Posterior cingulate gyrus (tissue), 11 donors: ENCODE measurements at places on chromosomes 4 and X.
A peak's percentile ranks its signal among the peaks of the same experiment; 100 is the strongest.

GRCh38 chrX:397575-397974 is 10.9 kb upstream of the PPP2R3B start:
- no peak for DNase-seq

GRCh38 chrX:38028300-38028699 is 21.9 kb downstream of the SYTL5 start:
- no peak for DNase-seq

DNA sequence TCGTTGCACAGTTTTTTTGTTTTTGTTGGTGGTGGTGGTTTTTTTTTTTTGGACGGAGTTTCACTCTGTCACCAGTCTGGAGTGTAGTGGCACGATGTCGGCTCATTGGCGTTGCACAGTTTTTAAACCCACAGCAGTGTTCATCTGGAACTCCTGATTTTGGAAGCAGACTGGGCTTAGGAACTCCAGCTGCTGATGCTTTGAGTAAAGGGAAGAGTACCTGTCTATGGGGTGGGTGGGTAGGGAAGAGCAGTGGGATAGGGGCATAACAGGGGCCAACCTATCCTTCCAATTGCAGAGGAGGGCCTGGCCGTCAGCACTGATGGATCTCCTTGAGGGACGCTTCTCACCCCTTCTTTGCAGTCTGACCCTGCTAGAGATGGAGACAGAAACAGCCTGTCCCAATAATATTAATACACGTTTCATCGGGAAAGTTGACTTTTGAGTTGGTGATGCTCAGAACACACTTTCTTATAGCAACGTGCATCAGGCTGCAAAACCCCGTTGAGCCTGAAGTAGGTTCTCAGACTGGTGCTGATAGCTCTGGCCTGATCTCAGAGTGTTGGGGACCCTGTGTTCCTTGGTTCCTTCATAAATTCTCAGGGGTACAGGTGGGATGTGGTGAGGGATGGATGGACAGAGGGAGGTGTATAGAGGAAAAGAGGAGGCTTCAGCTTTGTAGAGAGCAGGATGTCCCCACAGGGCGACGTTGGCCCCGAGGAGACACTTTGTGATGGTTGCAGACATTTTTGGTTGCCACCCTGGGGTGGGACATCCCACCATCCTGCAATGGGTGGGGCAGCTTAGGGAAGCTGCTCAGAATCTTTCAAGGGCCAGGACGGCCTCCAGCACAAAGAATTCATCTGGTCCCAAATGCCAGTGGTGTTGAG is 2.3 kb downstream of the CD99 start:
- DNase-seq, result no peak

GRCh38 chrX:120732461-120732860 is 102.6 kb upstream of the C1GALT1C1 start:
- DNase-seq, result no peak

GRCh38 chr4:8194306-8195242 is 4.5 kb upstream of the SH3TC1 start:
- DNase-seq, result no peak

GRCh38 chr4:88211473-88212252 is 53.2 kb upstream of the ABCG2 start:
- DNase-seq, result no peak

DNA sequence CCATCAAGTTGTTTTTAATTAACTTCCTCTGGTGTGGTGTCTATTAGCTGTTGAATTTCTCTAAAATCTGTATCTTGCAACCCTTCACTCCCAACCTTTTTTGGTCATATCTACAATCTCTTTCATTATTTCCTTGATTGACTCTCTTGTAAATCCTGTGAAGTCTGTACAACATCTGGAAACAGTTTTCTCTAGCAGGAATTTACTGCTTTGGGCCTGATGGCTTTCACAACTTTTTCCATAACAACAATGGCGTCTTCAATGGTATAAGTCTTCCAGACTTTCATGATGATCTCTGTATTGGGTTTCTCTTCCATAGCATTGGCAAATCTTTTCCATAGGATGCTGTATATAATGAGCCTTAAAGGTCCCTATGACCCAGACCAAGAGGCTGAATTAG is 49.0 kb downstream of the TBC1D19 start:
- no peak for DNase-seq

DNA sequence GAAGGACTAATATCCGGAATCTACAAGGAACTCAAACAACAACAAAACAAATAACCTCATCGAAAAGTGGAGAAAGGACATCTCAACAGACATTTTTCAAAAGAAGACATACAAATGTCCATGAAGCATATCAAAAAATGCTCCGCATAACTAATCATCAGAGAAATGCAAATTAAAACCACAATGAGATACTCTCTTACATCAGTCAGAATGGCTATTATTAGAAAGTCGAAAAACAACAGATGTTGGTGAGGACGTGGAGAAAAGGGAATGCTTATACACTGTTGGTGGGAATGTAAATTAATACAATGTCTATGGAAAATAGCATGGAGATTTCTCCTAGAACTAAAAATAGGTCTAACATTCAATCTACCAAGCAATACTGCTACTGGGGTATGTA is 51.1 kb upstream of the MYOZ2 start:
- no peak for DNase-seq

DNA sequence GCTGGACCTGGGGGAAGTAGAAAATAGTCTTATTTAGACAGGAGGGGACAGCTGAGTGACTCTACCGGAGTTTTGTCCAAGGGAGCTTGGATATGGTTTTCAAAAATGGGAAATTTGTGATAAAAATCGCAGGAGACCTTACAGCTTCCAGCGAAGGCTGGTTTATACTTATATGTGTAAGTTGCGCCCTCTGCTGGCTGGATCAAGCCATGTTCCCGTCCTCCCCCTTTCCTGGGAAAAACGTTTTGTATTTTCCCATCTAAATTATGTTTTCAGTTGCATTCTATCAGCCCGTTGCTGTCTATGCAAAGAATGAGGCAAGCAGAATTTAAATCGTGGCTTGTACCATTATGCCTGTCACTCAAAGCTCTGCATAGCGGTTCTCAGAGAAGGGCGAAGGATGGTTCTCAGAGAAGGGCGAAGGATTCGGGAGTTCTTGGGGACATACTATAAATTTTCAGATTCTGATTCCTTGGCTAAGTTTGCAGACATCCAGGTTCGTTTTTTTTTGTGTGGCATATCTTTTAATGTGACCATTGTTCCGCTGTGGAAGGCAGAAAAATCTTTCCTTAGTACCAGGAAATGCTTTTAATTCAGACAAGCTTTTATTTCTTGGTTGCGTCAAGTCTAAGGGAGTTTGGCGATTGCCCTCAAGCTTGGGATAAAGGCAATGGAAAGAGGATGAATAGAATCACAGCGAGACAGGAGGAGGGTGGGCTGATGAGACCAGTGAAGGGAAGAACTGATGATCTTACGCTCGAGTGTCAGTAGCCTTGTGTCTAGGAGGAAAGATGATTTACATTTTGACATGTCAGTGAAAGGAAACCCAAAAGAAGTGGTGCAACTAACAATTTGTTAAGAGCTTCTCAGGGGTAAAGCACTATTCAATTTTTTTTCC is 128.5 kb upstream of the ARX start:
- DNase-seq, result peak; percentile 56

DNA sequence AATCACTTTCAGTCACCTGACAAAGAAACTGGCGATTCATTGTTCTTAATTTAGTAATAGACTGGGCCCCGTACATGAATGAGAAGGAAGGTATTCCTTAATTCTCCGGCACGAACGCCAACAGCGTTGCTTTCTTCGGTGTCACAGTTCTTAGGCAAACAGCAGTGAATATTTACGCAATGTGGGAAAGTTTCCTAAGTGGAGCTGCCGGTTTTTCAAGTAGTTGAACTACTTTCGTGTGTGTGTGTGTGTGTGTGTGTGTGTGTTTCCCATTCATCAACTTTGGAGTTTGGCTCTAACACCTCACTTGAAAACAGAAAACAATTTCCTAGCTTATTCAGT is 651 bp downstream of the NXT2 start:
- no peak for DNase-seq

GRCh38 chrX:9153300-9153699 is 119.4 kb upstream of the FAM9B start:
- no peak for DNase-seq
